GM12864 (cell line): ENCODE measurements at places on chromosomes 16 and 17.

DNA sequence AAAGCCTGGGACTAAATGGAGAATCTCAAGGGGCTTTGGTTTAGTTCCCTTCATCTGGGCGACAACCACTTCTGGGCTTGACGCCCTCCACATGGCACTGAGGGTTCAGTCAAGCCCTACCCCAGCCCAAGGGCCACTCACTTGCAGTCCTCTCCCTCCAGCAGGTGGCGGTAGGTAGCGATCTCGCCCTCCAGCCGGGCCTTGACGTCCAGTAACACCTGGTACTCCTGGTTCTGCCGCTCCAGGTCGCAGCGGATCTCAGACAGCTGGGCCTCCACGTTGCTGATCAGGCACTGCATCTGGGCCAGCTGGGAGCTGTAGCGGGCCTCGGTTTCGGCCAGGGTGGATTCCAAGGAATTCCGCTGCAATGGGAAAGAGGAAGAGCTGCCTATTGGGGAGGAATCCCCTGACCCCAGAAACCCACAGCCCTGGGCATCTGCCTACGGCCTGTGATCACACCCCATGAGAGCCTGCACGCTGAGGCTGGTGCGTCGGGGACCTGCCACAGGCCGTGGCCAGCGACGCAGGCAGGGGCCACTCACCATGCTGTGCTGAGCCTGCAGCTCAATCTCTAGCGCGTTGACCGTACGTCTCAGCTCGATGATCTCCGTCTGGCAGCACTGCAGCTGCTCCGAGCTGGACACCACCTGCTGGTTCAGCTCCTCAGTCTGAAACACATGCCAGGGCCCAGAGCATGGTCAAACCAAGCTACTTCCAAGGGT, 2.7 kb downstream of the KRT36 start:
- DNase-seq: no peak

DNA sequence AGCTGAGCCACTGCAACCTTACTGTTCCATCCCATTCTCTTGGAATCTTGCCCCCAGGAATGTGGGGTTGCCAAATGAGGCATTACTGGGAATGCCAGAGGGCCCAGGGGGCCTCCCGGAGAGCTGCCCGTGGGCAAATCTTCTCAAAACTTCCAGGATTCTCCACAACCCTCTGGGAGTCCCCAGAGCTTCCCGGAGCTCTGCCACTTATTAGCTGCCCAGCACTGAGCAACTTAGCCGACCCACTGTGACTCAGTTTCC, 306.0 kb downstream of the FOXL1 start:
- no peak for DNase-seq

DNA sequence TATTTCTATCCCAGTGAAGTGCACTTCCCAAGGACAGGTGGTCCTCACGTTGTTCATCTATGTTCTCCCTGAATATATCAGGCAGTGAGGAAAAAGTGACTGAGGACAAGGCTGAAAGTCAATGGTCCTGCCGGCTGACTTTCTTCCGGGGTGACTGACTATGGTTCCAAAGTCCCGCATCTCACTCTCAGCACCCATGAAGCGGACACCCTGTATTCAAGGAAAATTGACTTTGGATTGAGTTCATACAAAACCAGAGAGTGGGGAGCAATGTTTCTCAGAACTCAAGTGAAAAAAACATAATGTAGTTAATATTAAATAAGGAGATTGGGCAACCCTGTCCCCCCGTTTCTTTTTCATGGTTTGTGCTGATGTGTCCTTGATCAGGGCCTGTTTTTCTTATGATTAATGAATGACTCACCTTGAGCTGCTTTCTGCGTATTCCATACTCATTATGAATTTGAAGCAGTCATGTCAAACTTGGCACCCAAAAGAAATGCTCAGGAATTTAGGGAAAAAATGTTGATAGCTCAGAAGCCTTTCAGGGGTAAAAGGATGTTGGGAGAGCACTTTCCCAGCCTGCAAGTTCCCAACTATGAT, 184.0 kb downstream of the CYLD start:
- no peak for DNase-seq

GRCh38 chr17:82076785-82077591, 11.4 kb upstream of the DUS1L start:
- no peak for DNase-seq
